ENCODE measurements at places on chromosomes 3 and 15. TPM values are rescaled to one million over a fixed set of nuclear protein-coding genes. Genes with fewer than 3 reads are reported as not detected.

Gene TMIE
- 0.06 TPM for total RNA-seq

Gene CADPS
- 0.40 TPM for total RNA-seq

Gene SLC9C1
- 0.13 TPM for total RNA-seq

Gene SLC22A14
- total RNA-seq: 0.12 TPM

Gene SLC51B
- not detected for total RNA-seq

Gene MASP1
- total RNA-seq: 1.2 TPM

Gene TMEM212
- total RNA-seq: not detected

Gene STRIT1
- not detected for total RNA-seq

Gene IGSF11
- total RNA-seq: under 0.01 TPM

Gene KLF13
- 40.7 TPM for total RNA-seq

Gene C3orf49
- total RNA-seq: not detected

Gene CAMK1
- total RNA-seq: 64.3 TPM

Gene TERC
- total RNA-seq: 36.7 TPM

Data from aortic smooth muscle cell (primary cell).